ENCODE measurements at places on chromosomes 1 and 21.

GRCh38 chr1:167716000-167716271, 5.8 kb upstream of the MPZL1 start:
- no peak for DNase-seq

DNA sequence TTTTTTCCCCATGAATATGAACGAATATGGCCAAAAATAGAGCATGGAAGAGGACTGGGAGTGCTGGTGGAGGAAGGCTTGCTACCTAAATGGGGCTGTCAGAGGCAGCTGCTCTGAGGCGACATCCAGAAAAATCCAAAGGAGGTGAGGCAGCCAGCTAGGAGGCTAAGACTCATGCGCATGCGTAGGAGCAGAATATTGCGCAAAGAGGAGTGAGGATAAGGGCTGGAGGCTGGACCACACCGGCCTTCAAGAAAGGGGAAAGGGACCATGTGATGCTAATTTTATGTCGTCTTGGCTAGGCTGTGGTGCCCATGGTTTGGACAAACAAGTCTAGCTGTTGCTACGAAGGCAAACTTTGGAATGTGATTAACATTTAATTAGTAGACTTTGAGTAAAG, 30.5 kb downstream of the HEYL start:
- no peak for DNase-seq

DNA sequence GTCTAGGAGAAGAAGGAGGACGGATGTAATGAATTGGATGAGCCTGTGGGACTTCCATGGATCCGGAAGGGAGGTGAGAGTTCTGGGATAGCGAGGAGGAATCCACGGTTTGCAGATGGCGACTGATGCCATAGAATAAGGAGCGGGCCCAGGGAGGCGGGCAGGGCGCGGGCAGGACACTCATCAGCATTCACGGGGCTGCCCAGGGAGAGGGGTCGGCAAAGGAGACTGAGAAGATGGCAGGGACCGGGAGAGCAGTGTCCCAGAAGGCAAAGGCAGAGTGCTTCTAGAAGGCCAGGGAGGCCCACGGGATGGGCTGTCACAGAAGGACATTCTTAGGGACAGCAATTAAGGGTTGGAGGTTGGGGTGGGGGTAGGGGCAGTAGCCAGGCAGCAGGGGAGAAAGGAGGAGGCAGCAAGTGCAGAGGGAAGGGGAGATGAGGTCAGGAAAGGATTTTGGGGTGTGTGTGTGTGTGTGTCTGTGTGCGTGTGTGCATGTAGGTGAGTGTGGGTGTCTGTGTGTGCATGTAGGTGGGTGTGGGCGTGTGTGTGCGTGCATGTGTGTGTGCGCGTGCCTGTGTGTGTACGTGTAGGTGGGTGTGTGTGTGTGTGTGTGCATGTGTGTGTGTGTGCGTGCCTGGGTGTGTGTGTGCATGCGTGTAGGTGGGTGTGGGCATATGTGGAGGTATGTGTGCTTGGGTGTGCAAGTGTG, 1.1 kb upstream of the COL8A2 start:
- no peak for DNase-seq

DNA sequence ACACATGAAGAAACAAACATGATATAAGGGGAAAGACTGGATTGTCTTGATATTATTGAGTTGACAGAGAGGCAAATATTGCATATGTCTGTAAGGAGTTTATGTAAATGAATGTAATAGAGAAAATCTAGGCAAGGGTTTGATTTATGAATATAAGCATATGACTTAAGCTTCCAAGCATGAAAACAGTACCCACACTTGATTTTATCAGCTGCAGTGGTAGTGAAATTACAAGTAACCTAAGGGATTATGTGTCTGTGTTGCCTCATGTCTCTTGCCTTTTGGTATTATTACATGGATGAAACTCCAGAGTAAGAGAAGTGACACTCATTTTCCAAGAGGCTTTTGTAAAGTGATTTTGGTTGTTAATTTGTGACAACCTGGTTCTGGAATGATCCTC, 1678.9 kb downstream of the KCNT2 start:
- no peak for DNase-seq

- DNase-seq, result no peak
Measured at GRCh38 chr1:46621930-46622329, 5.3 kb upstream of the MOB3C start.

GRCh38 chr1:209670441-209671082, 4.7 kb upstream of the G0S2 start:
- DNase-seq, result no peak

DNA sequence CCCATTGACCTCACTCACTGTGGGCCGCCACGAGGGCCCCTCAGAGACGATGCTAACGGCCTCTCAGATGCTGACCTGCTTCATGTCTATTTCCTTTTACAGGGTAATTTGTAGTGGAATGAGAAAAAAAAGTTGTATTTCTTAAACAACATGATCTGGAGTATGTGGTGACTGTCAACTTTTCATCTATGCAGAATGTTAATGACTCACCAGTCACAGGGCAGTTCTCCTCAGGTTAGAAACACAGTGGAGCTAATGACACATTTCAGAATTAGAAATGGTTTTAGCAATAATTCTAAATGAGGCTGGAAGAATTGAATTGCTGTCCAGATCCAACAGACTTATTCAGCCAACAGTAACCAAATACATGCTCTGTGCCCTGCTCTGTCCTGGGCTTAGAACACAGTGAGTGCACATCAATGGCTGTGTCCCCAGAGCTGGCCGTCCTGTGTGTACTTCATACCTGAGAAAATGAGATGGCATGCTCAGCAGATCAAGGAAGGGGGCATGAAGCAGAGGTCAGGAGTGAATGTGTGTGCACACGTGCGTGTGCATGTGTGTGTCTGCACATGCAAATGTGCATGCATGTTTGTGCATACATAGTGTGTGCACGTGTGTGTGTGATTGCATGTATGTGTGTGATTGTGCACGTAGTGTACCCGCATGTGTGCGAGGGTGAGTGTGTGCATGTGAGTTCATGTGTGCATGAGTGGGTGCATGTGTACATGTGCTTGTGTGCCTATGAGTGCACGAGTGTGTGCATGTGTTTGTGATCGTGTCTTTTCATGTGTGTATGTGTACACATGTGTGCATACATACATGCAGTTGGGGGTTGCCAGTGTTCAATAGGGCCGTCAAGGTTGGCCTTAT, 145.3 kb downstream of the PCBP3 start:
- DNase-seq, result no peak

GRCh38 chr1:17596651-17597509, 57.4 kb downstream of the ARHGEF10L start:
- DNase-seq, result peak; percentile 58

DNA sequence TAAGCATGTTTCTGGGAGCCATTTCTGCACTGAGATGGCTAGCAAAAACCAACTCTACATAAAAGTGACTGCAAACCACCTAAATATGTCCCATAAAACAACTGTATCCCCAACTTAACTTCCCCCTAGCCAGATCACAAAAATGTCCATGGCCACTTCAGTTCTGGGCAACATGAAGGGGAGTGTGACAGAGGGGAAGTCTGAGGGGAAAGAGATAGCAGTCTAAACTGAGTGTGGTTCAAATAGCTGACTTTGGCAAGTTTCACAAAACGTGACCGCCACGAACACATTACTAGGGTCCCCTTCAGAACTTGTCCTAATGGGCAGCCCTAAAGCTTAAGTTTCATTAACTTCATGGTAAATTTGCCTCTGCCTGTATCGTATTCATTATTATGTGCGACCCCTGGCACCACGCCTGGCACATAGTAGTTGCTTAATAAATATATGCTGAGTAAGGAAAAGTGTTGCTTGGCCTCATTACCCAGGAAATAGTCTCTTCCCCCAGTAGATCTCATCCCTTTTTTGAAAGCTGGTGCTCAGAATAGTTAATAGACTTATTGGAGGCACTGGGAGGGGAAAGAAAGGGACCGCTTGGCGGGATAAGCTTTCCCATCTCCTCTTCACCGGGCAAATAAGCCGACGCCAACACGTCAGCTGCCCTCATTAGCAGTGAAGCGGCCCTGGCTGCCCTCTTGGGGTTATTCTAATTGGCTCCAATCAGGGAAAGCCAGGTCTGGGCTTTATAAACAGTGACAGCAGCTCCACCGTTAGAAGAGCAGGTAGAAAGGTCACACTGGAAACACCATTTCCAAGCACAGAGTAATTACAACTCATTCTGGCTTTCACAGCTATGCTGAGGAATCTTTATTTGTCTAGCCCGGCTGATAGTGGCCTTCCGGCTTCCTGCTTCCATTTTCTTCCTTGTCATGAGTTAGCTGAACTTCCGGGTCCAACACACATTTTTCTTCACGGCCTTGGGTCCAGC, 122.1 kb downstream of the LRIG2 start:
- no peak for DNase-seq

GRCh38 chr21:35051287-35051818, 2.3 kb upstream of the RUNX1 start:
- DNase-seq, result peak; percentile 34

DNA sequence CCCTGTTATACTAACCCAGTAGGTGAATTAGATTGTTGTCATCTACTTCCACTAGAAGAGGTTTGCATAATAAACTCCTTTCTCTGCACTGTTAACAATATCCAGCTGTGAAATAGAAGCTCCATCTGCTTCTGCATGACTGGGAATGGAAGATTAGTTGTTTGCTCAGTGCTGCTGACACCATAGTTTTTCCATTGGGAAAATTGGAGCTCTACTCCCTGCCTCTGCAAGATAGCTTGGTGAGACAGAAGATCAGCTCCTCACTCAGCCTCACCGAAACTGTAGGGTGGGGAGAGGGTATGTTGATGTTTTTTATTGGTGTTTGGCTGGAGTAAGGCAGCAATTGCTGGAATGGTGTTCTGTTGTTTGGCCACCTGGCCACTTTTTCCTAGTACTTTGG, 331.6 kb upstream of the ADAMTS5 start:
- no peak for DNase-seq

DNA sequence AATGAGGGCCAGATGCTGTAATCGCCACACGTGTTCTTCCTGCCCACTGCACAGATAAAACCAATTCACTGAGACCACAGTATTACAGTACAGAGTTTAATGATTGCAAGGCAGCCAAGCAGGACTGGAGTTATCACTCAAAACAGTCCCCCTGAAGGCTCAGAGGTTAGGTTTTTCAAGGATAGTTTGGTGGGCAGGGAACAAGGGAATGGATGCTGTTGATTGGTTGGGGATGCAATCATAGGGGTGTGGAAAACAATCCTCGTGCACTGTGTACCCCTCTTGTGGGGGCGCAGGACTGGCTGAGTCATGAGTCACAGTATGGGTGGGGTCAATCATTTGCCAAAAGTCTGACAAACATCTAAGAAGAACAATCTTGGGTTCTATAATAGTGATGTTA, 12.4 kb upstream of the USP1 start:
- no peak for DNase-seq

DNA sequence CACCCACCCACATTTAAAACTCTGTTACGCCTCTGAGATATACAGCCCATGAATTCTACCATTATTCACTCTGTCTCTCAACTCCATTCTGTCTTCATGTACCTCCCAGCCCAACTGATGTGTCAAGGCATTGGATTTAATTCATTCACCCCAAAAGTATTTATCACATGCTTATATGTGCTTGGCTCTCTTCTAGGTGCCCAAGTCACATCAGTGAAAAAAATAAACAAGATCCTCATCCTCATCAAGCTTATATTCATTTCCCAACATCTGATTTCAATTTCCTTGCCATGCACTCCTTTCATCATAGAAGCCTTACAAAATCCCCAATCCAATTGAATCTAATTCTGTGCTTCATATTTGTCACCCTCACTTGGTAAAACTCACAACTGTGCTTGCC, 967.6 kb downstream of the LTN1 start:
- DNase-seq, result no peak

DNA sequence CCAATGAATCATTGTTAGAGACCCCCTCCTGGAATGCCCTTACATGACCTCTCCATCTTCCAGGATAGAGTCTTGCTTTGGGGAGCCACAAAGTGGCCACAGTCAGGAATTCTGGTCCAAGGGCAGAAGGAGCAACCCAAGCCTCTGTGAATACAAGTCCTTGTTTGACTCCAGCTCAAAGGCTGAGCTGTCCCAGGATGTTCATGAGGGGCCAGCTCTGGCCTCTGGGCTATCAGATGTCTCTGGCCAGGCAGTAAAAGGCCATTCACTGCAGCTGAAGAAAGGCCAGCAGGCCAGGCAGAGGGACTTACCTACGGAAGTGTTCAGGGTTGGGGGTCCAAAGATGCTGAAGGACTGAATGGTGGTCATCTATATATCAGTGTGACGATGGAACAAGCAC, 98.3 kb upstream of the IPO9 start:
- DNase-seq, result no peak

DNA sequence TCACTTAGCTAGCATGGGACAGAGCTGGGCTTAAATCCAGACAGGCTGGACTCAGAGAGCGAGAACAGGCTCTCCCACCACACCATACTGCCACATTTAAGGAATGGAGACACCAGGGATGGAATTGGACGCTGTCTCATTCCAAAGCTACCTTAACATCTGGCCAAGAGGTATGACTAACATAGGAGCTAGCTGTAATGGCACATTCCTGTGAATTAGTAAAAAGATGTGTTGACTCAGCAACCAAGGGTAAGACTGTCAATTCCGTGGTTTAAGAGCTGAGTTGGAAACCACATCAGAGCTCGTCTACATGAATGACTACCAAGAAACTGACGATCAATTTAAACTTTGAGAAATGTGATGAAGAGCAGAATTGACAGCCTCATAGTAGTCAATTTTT, 8.3 kb upstream of the TNFRSF9 start:
- DNase-seq, result no peak

DNA sequence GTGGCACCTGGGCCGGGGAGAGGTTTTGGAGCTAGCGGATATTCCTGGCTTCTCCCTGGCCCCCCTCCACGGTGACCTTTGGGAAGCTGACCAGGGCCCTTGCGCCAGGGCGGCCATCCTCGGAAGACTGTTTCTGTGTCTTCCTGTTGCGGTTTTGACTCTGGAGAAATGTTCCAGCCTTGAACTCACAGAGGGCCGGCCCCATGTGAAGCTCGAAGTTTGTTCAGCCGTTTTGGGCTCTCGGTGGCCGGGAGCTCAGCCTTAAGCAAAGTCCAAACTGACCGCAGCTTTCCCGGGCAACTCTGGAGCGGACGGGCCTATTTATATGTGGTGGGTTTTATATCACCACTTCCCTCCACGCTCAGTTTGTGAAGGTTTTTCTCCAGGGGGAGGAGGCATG, 17.0 kb upstream of the WNT4 start:
- no peak for DNase-seq

DNA sequence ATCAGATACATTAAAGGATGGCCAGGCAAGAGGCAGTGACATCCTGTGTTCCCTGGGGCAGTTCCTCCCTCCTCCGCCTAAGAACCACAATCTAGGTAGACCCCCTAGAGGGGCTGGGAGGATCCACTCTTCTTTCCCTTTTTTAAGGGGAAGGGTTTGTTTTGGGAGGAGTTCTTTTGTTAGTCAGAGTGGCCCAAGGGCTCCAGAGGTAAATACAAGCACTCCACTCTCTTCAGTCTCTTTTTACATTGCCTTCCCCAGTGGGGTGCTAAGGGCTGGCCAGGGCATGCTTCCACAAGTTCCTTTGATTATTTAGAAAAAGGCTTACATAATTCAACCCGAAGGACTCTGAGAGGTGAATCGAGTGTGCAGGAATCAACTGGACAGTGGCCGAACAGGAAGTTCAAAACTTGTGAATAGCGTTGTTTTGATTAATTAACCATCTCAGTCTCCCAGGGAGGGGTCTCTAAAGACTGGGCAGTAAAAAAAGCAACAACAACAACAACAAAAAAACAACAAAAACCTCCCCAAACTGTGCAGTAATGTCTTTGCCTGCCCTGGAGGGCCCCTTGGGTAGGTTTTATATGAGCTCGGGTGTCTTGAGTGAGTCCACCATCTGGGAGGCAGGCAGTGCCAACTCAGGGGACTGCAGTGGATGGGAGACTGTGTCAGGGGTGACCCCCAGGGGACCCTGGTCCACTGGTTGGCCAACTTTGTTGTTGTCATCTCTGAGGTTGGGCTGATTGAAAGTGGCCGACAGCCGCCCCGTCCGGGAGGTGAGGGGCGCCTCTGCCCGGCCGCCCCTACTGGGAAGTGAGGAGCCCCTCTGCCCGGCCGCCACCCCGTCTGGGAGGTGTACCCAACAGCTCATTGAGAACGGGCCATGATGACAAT, 33.2 kb upstream of the ENO1 start:
- no peak for DNase-seq
